Activated CD4-positive, alpha-beta T cell treated with anti-CD3 and anti-CD28 coated beads, Interleukin-2, Interleukin-4, amounts not matched to agents 100 ng/mL and 50 ng/mL, durations not matched to agents 16 hours and 8 hours (primary cell): ENCODE measurements at places on chromosomes 1 and 21.

GRCh38 chr1:85282424-85282823 lies 6.0 kb upstream of the BCL10 start:
- no peak for DNase-seq

GRCh38 chr1:117467336-117467735 lies 100.1 kb downstream of the MAN1A2 start:
- no peak for DNase-seq

DNA sequence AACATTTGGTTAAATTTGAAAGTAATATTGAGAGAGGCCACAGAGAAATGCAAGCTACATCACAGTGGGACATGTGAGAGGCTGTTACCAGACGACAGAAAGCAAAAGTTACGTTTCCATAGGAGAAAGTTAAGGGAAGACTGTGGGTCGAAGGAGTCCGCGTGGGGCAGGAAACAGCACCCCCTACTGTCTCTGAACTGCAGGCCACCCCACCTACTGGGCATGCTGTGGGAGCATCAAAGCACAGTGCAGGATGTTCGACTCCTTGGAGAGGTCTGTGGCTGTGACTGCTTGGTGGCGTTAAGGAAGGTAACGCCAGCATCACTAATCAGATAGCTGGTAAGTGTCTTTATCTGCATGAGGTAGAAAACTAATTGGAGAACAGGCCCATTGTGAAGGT lies 123.9 kb downstream of the PTBP2 start:
- DNase-seq = peak; percentile 25

GRCh38 chr1:150979092-150980056 lies 2.7 kb upstream of the ANXA9 start:
- peak; percentile 90 for DNase-seq

- no peak for DNase-seq
Observed at GRCh38 chr1:169779150-169779549, 15.6 kb downstream of the METTL18 start.

DNA sequence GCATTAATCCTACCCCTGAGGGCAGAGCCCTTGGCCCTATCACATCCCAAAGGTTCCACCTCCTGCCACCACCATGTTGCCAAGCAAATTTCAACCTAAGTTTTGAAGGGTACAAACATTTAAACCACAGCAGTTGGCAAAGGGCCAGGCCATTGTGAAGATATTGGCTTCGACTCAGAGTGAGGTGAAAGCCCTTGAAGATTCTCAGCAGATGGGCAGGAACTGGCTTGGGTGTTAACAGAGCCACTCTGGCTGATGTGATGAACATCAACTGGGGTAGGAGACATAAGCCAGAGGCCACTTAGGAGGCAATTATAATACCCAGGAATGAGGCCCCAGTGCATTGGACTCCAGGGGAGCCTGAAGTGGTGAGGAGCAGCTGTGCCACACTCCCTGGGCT lies 207.7 kb upstream of the KAZN start:
- no peak for DNase-seq

DNA sequence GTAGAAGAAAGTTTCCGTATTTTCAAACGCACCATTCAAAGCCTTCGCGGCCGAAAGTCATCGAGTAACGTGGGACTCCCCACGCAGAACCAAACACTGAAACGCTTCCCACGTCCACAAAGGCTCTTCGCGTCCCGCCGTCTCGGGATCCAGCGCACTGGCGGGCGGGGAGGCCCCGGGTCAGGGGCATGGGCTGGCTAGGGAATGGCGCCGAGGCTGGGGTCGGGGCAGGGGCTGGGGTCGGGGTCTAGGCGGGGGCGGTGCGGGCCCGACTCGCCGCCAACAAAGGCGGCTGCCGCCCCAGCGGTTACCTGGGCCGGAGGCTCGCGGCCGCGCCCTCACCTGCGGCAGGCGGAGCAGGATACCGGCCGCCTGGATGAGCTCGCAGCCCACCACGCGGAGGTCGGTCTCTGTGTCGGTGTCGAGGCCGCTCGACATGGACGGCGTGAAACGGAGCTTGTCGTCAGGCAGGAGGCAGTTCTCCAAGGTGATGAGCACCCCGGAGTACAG lies 403 bp downstream of the CCNL2 start:
- no peak for DNase-seq

DNA sequence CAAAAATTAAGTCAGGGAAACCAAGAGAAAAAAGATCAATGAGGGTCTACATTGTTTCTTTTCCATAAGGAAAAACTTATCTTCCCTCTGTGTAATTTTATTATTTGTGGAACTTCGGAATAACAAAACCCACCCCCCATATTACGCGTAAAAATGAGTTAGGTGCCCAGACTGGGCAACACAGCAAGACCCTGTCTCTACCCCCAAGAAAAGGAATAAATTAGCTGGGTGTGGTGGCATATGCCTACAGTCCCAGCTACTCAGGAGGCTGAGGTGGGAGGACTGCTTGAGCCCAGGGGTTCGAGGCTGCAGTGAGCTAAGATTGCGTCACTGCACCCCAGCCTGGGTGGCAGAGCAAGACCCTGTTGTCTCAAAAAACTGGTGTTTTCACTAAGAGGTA lies 20.4 kb downstream of the PSMB4 start:
- DNase-seq = no peak

DNA sequence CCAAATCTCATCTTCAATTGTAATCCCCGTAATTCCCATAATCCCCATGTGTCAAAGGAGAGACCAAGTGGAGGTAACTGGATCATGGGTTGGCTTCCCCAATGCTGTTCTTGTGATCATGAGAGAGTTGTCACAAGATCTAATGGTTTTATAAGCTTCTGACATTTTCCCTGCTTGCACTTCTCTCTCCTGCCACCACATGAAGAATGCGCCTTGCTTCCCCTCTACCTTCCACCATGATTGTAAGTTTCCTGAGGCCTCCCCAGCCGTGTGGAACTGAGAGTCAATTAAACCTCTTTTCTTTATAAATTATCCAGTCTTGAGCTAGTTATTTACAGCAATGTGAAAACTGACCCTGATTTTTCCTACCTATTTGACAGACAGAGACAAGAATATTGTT lies 162.5 kb upstream of the SYT6 start:
- no peak for DNase-seq

GRCh38 chr1:79811173-79811572 lies 804.6 kb upstream of the ADGRL4 start:
- no peak for DNase-seq

GRCh38 chr1:40810927-40811326 lies 27.3 kb downstream of the KCNQ4 start:
- DNase-seq = no peak

DNA sequence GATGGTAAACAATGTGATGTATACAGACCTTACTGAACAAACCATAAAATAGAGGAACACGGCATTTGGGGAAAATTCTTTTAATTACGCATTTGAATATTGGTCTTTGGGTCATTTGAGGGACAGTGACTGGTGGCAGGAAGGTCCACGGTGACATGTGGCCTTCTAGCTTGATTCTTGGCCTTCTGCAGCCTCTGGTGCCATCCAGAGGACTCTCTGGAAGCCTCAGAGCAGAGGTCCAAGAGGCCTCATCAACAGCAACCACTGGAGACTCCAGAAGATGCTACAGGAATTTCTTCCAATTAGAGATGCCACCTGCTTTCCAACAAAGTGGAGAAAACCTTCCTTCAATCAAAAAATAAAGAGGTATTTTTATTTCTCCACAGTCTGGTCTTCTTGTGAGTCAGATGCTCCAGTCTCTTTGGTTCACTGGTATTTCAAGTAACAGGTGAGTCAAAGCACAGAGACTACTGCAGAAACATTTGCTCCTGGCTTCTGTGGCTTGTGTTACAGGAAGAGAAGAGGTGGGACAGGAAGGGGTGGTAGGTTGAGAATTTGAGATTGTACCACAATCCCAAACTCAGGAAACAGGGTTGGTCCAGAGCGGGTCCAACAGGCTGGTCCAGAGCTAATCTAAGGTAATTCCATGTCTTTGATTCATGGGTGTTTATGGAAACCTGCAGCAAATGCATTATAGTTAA lies 2.7 kb upstream of the F5 start:
- DNase-seq = peak; percentile 68

DNA sequence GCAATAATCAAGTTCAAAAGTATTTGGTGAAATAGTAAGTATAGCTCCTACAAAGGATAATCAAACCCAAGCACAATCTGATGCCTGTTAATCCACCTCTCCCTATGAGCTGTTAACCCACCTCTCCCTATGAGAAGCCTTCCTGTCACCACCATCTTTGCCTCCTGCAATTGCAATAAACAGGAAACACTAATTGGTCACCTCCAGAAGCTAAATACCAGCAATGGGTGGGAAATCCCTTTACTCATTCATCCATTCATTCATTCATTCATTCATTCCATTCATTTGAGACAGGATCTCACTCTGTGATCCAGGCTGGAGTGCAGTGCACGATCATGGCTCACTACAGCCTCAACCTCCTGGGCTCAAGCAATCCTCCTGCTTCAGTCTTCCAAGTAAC lies 132.8 kb downstream of the RERE start:
- DNase-seq = no peak

DNA sequence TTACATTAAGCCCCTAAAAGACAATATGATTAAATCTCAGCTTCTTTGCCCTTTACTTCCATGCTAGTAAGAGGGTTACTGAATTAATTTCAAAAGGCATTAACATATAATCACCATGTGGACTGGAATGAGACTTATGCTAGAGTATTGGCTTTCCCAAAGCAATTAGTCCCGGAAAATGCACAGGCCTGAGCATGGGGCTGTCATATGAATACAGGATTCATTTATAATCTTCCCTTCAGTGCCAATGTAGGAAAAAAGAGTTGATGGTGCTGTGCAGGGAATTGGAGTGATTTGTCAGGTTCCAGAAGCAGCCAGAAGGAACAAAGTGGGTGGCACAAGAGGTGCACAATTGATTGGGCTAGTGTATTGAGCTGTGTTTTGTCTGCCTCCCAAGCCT lies 199.0 kb upstream of the L1TD1 start:
- DNase-seq = no peak

GRCh38 chr1:106621853-106622252 lies 434.6 kb upstream of the PRMT6 start:
- no peak for DNase-seq

- peak; percentile 46 for DNase-seq
Observed at GRCh38 chr1:244969355-244970235, 105.3 kb upstream of the HNRNPU start.

GRCh38 chr1:6278263-6278662 lies 17.4 kb upstream of the GPR153 start:
- DNase-seq = no peak

DNA sequence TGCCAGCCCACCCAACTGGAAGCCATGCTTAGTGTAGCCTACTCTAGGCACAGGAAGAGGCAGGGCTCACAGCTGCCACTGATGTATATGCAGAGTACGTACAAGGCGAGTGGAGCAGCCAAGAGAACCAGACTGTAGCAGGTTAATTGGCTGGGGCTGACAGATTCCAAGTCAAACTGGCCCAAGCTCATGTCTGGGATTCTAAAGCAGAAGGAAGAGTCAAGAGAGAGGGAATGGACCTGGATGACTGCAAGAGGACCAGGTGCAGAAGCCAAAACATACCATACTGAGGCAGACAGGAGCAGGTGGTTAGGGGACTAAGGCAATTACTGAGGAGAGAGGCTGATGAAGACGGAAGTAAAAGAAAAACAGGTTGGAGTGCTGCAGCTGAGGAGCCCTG lies 51.3 kb upstream of the LRRN2 start:
- no peak for DNase-seq

DNA sequence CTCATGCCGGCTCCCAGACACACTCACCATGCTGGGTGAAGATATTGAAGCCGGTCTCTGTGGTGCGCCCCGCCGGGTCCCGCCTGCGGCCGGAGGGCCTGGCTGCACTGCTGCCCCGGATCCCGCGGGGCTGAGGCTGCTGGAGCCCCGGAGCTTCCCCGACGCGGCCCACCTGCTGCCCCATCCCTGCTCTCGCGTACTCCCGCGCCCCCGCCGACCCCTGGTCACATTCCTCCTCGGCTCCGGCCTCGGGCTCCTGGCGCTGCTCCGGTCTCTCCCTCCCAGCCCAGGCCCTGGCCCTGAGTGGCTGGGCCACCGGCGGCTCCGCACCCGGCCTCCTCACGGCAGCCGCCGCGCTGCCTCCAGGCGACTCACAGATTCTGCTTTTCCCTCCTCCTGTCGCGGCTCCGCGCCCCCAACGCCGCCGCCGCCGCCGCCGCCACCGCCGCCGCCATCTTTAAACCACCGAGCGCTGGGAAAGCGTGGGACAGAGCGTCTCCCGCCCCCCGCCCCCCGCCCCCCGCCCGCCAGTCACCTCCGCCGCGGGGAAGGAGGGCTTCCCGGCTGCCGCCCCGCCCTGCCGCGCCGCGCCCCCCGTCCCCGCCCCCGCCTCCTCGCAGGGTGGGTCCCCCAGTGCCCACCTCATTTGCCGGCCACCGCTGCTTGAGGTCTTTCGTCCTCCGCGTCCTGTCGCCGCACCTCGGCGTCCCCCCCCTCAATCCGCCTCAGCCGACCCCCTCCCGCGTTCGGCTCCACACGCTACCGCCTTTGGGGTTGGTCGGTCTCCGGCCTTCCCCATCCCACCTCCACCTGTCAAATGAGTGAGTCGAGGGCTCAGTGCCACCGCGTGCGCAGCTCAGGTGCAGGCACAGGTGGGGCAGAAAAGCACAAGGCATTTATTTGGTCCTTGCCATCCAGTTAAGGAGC lies at the start of gene ABL2:
Gene ABL2 (minus strand): TSS at position 464 of the 927 bp plus-strand sequence. CDS start 280 bp downstream, at position 184.
- DNase-seq = peak; percentile 30

GRCh38 chr1:197928849-197929336 lies 11.7 kb downstream of the LHX9 start:
- no peak for DNase-seq

DNA sequence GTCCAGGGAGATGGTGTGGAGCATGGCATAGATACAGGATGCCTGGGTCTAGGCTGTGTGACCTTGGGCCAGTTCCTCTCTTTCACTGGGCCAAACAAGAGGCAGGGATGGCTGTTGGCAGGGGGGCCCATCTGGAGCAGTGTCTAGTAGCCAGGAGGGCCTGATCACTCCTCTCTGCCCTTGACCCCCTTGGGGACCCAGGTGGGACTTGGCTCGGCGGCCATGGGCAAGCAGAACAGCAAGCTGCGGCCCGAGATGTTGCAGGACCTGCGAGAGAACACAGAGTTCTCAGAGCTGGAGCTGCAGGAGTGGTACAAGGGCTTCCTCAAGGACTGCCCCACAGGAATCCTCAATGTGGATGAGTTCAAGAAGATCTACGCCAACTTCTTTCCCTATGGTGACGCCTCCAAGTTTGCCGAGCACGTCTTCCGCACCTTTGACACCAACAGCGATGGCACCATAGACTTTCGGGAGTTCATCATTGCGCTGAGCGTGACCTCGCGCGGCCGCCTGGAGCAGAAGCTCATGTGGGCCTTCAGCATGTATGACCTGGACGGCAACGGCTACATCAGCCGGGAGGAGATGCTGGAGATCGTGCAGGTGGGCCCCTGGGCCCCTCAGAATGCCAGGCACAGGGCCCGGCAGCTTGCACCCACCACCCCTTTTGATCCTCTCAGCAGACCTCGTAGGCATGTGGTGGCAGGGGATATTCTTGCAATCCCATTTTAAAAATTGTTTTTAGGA lies 2.6 kb downstream of the HPCA start:
- DNase-seq = no peak

DNA sequence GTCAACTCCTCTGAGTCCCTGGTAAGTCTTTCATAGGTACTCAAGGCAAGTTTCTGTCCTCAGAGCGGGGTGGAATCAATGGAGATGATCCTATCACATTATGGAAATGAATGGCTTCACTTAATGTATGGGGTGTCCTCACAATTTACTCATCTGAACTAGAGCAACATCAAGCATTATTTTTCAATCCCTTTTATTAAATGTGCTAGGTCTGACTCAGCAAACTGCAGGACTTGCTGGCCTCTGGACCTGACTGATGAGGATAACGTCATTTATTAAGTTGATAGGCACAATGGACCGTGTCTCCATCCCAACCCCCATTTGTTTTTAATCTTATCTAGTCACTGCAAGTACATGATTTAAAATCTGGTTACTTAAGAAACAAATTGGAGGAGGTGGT lies 259.2 kb downstream of the NUF2 start:
- DNase-seq = no peak

- no peak for DNase-seq
Observed at GRCh38 chr1:172801771-172802322, 142.9 kb downstream of the FASLG start.
